A673 (cell line): ENCODE measurements at places on chromosomes 1 and 21.

DNA sequence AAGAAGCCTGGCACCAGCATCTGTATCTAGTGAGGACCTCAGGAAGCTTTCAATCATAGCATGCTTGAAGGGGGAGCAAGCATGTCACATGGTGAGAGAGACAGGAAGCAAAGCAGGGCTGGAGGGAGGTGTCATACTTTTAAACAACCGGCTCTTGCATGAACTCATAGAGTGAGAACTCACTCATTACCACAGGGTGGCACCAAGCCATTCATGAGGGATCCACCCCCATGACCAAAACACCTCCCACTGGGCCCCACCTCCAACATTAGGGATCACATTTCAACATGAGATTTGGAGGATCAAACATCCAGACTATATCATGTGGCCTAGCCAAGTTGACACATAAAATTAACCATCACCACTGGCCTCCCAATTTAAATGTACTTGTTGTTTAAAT is 125.1 kb upstream of the KCND3 start:
- peak; percentile 28 for DNase-seq

GRCh38 chr21:24045775-24046215 is 1561.5 kb downstream of the MRPL39 start:
- DNase-seq: peak; percentile 6

- DNase-seq: no peak
Measured at GRCh38 chr1:60745484-60745883, 336.9 kb upstream of the NFIA start.

- DNase-seq: no peak
Measured at GRCh38 chr1:12531179-12531499, 86.9 kb downstream of the DHRS3 start.

DNA sequence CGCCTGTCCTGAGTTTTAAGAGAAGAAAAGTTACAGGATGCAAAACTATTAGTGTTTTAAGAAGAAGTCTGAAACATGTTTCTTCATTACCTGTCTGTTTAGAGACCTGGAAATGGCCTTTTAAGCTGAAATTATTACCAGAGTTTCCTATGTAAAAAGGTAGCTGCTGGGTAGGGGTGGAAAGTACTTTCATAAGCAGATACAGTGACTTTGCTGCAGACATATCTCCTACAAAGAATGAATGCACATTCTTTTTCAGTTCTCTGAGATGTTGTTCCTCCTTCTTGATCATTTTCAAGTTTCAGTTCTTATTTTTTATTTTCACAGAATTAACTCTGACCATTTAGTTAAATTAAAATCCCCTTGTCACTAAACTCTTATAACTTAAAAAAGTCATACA is 1329.6 kb downstream of the KCNT2 start:
- DNase-seq: no peak

DNA sequence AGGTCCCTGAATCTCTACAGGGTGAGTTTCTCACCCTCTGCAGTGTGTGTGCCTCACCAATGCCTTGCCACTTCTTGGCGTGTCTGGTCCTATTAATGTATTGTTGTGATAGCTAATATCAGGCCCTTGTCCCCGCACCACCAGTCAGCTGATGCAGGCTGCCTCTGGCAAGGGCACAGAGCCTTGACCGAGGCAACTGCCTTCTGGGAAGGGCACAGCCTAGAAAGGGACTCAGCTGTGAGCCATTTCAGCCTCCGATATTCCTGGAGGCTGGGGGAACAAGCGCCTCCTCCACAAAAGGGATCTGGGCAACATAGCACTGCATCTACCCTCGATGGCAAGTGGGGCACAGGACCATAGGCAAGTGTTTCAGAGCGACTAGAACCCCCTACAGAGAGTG is 27.0 kb downstream of the IL10RB start:
- DNase-seq: no peak

- no peak for DNase-seq
Measured at GRCh38 chr1:116667078-116667574, 407 bp downstream of the IGSF3 start.

GRCh38 chr1:184189361-184189760 is 137.8 kb downstream of the TSEN15 start:
- peak; percentile 47 for DNase-seq

DNA sequence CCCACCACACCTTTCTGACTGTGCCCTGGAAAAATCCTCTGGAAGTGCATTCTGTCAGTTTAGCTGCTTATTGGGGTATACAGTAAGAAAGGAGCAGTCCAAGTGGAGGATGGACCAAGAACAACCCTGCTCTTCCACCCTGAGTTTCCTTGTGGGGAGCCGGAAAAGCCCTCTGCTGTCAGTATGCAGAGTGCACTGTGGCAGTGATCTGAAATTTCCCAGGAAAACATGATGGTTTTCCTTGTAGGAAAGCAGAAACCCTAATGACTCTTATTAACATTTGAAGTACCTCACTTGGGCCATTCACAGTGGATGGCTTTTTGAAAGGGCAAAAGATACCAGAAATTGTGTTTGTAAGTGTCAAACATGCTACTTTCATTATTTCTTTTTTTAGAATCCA is 20.5 kb downstream of the ELAVL4 start:
- DNase-seq: no peak

GRCh38 chr1:201676197-201676596 is 137.3 kb downstream of the NAV1 start:
- peak; percentile 47 for DNase-seq

DNA sequence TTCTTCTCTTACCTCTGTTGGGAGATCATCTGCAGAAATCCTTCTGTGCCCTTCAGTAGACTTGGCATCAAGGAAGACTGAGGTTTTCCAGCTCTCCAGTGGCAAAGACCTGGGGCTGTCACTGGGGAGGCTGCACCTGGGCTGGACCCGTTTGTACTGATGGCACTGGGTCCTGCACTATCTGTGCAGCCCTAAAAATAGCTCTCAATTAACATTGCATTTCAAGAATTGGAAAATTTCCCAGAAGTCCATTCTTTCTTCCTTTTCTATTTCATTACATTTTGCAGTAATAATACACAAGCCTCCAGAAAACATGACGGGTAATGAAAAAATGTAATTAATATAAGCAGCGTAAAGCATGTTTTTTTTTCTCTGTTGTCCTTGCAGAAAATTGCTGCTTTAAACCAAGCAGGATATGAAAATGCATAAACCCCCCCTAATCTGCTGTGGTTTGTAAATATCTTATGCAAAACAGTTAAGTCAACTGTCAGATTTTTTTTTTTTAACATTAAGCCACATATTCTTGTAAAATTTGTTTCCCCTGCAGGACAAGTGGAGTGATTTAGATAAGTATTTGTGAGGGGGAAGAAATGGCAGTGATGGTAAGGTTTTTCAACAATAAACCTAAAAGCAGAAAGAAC is 64.9 kb downstream of the LMO4 start:
- no peak for DNase-seq

- no peak for DNase-seq
Measured at GRCh38 chr1:117342397-117342796, 24.9 kb upstream of the MAN1A2 start.

DNA sequence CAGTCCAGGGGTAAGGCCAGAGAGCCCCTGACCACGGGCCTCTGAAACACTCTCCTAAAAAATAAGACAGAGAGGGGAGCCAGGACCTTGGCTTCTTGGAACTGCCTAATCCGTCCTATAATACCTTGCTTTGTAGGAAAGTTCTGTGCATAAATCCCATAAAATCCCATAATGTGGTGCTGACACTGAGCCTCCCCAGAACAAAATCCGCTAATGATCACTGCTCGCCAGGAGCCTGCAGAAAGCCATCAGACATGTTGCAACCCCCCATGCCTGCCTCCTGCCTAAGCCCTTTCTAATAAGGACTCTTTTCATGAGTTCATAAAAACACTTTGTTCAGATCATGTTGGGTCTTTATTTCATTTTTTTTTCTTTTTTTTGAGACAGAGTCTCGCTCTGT is 9.3 kb upstream of the DHRS3 start:
- DNase-seq: no peak

DNA sequence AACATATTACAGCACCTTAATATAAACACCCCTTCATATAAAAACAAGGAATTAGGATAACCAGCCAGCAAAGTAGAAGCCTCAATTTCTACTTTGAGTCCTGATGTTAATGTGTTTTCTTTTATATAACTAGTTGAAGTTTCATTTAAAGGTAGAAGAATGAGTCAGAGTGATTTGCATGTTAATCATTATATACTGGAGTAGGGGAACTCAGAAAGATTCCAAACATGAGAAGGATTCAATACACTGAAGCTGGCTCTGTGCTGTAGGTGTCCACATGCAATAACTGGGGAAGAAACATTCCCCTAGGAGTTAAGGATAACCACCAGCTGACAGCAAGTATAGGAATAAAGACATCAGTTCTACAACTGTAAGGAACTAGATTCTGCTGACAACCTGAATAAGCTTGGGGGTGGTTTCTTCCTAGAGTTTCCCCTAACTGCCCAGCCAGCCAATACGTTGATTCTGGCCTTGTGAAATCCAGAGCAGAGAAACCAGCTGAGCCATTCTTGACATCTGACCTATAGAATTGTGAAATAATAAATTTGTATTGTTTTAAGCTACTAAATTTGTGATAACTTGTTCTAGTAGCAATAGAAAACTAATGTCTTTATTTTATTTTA is 33.4 kb upstream of the RNPC3 start:
- DNase-seq: no peak

- peak; percentile 92 for DNase-seq
Measured at GRCh38 chr1:198929961-198930599, 291.2 kb downstream of the PTPRC start.

DNA sequence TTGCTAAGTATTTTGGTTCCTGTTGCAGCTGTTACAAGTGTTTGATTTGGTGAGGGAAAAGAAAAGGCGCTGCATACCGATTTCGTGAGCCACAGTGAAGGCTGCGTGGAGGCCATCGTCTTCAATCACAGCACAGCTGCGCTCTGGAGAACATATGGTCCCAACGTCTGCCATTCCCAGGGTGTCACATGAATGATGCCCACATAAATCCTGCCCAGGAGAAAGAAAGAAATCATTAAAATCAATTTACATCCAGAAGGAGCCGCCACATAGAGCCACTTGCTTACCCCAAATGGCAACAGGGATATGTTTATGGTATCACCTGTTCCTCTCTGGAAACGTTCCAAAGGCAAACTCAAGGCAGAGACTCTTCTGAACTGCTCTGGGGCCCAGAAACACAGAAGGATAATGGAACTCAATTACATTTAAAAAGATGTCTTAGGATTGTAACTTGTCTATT is 12.2 kb downstream of the ADAMTS5 start:
- DNase-seq: no peak

GRCh38 chr1:159866905-159867663 is 4.6 kb upstream of the VSIG8 start:
- no peak for DNase-seq

DNA sequence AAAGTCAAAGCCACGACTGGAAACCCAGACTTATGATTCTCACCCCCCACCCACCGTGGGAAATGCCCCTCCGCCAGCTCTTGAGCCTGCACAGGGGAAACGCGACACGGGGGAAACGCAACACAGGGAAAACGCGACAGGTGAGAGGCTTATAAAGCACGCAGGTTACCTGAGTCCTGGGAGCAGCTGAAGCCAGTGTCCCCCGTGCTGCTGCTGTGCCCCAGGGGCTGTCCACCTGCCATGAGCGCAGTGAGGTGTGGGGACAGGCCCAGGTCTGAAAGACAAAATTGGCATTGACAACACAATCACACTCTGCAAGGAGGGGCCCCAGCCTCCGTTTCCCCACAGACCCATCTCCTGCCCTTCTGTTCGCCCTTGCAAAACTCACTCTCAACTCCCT is 46.3 kb downstream of the GPR161 start:
- DNase-seq: no peak

GRCh38 chr1:234968451-234968850 is 160.2 kb downstream of the TOMM20 start:
- no peak for DNase-seq

DNA sequence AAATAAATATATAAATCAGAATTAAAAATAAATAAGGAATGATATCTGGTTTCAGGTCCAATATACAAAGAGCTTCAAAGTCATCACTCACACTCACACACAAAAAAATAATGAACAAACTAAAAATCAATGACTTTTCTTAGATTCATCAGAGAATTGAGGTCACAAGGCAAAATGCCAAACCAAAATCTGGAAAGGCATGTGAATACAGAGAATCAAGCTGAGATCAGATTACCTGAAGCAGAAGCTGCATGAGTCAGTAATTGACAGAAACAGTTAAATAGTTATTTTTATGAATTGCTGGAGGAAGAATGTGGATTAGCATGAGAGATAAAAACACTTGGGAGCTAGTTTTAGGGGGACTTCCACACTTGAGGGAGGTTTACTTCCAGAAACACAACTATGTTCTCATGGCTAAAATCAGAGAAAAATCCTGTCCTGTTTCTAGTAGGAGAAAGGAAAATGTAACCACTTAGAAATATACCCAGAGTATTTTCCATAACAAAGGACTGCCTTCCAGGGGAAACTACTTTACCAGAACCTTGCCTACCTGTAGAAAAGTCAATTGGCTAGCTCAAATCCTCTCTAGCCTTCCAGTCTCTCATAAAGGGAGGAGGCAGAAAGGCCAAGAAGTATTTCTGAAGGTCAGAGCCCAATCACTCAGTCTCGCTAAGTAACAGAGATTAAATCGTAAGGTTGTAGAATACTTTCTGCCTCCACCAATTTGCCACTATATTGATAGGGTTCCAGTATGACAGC is 536.6 kb upstream of the NR5A2 start:
- DNase-seq: peak; percentile 62

DNA sequence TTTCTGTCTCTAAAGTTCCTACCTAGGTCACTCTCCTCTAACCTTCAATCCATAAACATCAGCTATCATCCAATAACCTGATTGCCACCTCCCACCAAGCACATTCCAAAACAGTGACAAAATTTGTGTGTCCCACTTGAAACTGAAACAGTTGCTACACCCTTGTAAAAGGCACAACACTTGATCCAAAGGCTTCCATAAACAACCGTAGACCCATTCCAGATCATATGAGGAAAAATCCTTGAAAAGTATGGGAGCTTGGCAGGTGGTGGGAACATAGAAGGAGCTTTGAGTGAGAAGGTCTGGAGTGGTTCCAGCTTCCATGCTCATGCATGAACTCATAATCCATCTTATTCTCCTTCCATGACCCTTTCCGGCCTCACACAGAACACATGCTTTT is 82.0 kb upstream of the ATP1A1 start:
- DNase-seq: no peak

GRCh38 chr1:45569962-45570581 is 13.8 kb upstream of the NASP start:
- peak; percentile 79 for DNase-seq

- peak; percentile 9 for DNase-seq
Measured at GRCh38 chr1:20978413-20978812, 191.3 kb upstream of the HP1BP3 start.

DNA sequence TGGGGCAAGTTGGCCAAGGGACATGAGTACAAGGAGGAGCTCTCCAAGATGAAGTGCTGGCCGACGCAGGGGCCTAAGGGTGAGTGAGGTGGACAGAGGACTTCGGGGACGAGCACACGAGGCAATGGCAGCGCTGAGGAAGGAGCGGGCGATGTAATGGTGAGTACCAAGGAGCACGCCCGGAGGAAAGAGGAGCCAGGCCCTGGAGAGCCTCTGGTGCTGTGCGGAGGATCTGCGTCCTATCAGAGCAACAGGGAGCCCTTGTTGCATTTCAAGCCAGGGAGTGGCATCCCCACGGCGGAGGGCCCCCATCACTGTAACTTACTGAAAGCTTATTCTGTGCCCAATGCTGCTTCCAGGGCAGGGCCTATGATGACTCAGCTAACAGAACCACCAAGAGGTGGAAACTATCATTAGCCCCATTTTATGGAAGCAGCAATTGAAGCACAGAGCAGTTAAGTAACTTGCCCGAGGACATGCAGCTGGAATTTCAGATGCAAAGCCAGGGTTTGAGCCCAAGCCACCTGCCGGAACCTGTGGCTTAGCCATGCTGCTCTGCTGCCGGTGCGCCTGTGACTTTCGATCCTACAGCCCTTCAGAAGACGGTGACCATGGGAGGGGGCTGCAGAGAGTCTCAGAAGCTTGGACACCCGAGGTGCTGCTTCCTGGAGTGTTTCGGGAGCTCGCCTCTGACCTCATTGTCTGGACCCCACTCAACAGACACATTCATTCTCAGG is 17.6 kb upstream of the AJAP1 start:
- DNase-seq: no peak
